ENCODE measurements at places on chromosomes 1 and 21.

DNA sequence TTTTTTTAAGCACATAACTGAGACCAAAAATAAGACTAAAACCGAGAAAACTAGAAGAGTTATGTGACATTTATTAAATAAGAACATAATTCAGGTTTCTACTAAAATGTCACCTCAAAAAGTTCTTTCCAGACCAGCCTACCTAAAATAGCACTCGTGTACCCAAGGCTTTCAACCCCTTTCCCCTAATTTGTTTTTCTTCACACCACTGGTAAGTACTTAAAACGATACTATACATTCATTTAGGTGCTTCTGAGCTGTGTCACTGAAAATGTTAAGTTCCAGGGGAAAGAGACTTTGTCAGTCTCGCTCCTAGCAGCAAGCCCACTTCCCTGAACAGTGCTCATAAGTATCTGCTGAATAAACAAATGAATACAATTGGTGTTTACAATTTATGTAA, 6.8 kb downstream of the RRAGC start:
- DNase-seq: peak; percentile 46

- DNase-seq: no peak
Observed at GRCh38 chr1:69497441-69498221, 70.1 kb upstream of the LRRC7 start.

DNA sequence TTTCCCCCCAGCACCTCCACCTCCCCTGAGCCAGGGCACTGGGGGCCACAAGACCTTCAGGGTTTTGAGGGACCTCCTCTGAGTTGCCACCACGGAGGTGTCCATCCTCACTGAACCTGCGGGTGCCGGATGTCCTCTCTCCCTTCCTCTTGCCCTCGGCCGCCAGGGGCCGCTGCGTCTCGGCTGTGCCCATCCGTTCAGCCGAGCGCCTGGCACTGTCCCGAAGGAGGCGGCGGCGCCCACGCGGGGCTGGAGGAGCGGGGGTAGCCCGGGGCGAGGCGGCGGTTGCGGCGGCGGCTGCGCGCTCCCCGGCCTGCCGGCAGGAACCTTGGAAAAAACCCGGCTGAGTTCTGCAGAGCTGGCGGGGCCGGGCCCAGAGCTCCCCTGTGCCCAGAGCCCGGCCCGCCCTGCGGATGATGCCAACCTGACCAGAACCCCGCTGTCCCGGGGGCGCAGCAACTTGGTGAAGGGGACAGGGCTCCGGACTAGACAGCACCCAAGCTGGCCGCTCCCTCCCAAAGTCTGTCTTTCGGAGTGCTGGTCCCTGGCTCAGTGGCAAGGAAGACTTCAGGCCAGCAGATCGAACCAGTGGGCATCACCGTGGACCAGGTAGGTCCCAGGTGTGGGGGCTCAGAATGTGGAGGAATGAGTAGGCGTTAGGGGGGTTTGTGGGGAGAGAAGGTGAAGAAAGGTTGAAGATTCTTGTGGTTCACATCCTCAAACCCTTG, 3.7 kb upstream of the PPM1J start:
- DNase-seq: peak; percentile 82

DNA sequence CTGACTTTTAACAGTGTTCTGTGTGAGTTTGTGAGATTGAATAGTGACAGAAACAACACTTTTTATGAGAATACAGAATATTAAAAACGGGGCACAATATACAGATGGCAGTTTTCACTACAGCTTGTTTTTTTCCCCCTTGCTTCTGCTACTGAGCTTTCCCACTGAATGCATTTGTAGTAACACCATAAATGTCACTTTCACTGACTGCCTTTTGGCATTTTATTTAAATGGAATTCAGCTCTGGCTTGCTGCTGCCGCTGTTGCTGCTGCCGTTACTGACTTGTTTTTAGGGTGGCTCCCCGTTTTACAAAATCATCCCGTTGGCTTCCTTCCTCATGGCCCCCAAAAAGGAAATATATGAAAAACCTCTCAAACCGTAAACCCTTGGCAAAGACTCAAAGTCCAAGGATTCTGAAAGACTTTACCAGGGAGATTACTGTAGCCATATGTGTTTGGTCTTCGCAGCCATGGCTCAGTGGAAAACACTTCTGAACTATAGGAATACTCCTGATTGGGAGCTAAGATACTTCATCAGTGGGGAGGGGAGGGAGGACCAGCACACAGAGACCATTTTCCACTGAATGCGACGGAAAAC, 151.0 kb downstream of the NUF2 start:
- DNase-seq: no peak

DNA sequence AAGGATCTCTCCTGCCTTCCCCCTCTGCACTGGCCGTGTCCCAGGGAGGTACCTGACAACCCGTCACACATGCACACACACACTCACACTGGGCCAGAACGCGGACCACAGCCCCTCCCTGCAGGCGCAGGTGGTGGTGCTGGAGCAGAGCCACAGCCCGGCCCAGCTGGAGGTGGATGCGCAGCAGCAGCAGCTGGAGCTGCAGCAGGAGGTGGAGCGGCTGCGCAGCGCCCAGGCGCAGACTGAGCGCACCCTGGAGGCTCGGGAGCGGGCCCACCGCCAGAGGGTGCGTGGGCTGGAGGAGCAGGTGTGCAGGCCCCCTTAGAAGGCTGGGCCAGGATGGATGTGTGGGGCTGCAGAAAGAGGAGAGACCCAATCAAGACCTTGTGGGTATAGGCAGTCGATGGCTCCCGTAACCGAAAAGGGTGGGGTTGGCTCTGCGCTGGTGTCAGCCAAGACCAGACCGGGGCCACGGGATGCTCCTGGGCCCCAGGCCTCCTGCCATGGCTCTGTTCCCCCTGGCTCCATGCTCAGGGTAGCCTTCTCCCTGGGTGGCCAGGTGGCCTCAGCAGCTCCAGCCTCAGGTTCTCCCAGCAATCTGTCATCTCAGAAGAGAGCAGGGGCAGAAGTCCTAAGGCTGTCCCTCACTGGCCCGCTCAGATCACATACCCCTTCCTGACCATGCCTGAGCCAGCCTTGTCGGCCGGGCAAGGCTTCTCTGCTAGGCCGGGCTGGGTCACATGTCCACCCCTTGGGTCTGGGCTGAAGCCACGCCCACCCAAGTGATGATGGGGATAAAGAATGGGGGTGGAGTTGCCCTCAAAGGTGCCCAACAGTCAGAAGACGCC, 8.9 kb downstream of the MFAP2 start:
- no peak for DNase-seq

DNA sequence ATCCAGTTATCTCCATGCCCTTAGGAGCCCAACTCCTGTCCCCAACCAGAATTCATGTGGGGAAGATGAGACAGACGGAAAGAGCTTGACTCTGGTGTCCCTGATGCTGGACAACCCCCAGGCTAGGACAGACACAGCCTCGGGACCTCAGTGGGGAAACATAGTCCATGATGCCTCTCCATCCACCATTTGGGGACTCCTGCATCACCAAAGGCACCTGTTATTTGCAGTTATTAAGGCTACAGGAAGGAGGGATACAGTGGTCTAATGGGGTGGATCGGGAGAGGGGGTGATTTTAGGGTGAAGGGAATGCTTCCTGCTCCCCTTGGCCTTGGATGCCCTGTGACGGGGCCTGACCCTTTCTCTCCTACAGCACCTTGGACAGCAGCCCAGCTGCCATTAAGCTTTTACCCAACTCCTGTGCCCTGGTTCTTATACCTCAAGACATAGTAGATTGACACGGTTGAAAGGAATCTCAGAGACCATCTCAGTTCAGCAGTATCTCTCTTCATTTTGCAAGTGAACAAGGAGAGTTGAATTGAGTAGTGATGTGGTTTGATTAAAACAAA, 111.6 kb downstream of the MATN1 start:
- DNase-seq: no peak

DNA sequence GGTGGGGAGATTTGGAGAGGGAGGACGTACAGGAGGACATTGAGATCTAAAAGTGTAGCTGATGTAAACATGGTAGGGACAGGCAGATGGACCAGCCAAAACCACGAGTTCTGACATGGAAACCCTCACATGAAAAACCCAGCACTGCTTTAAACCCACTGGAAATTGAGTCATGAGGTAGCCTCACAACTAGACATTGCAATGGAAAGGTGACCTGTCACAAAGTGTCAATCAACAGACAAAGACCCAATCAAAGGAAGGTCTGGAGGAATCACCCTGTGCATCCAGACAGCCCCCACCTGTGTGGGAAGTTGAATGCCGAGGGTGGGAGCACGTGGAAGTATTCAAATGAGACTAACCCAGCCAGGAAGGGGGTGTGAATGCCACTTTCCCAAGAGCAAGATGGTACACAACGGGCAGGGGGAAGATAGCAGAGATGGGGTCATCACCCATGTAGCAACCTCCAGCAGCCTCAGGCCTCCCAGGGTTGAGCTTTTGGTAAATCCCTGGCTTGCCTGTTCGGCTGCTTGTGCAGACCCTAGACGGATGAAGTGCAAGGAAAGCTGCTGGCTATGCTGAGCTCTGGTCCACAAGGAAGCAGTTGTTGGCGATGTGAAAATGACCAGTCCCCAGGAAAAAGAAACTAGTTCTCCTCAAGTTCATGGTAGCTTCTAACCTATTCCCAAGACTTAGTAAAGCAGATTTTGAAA, 5.6 kb downstream of the FCMR start:
- no peak for DNase-seq

- no peak for DNase-seq
Observed at GRCh38 chr21:39980241-39980820, 113.1 kb downstream of the PCP4 start.

DNA sequence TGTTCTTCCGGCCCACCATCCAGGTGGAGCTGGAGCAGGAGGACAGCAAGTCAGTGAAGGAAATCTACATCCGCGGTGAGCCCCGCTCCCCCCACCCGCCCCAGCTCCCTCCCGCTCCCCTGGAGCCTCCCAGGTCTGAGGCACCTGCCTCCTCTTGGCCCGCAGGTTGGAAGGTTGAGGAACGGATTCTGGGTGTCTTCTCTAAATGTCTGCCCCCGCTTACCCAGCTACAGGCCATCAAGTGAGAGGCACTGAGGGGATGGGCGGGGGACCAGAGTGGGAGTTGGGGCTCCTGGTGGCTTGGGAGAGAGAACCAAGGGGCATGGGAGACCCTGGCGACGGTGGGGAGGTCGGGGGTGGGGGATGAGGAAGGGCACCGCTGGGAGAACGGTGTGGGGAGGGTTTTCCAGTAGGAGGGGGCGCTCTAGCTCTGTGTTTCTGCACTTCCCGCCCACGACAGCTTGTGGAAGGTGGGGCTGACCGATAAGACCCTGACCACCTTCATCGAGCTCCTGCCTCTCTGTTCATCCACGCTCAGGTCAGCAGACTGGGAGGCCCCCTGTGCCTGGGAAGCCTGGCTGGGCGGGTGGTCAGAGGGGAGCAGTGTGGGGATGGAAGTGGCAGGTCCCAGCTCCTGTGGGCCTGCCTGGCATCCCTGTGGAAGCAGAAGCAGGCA, 4.2 kb downstream of the LRRC71 start:
- DNase-seq: no peak

DNA sequence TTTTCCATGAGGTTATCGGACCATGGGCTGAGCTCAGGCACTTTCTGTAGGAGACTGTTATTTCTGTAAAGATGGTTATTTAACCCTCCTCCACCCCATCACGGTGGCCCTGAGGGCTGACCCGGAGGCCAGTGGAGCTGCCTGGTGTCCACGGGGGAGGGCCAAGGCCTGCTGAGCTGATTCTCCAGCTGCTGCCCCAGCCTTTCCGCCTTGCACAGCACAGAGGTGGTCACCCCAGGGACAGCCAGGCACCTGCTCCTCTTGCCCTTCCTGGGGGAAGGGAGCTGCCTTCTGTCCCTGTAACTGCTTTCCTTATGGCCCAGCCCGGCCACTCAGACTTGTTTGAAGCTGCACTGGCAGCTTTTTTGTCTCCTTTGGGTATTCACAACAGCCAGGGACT, 2.6 kb upstream of the CCDC28B start:
- DNase-seq: no peak

- no peak for DNase-seq
Observed at GRCh38 chr1:232238009-232238408, 391.9 kb downstream of the SIPA1L2 start.

DNA sequence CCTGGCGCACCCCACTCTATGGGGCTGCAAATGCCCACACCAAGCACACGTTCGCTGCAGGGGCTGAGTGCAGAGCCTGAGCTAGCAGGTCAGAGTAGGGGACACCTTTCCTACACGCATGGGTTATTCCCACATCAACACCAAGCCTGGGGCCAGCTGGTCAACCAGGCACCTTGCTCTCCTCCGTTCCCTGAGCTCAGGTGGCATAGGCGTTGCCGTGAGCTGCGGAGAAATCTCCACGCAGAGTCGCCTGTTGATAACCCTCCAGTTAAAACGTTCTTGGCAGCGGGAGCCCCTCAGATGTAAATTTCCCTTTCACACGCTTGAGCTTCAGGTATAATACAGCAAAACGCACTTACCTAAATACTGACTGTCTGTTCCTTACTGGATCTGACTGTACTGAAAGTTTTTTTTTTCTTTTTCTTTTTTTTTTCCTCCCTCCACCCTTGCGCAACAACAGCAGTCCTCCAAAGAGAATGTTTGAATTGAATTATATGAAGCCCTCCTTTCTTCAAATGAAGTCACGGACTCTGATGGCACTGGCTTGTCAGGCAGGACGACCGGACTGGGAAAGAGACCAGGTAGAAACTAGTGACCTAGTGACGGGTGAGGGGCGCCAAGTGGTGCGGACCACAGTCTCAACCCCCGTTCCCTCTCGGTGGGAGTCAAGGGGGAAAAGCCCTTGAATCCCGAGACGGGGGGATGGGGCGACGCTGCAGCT, 2.1 kb downstream of the BRINP3 start:
- no peak for DNase-seq

- DNase-seq: no peak
Observed at GRCh38 chr1:188949701-188950100, 1528.0 kb downstream of the BRINP3 start.

DNA sequence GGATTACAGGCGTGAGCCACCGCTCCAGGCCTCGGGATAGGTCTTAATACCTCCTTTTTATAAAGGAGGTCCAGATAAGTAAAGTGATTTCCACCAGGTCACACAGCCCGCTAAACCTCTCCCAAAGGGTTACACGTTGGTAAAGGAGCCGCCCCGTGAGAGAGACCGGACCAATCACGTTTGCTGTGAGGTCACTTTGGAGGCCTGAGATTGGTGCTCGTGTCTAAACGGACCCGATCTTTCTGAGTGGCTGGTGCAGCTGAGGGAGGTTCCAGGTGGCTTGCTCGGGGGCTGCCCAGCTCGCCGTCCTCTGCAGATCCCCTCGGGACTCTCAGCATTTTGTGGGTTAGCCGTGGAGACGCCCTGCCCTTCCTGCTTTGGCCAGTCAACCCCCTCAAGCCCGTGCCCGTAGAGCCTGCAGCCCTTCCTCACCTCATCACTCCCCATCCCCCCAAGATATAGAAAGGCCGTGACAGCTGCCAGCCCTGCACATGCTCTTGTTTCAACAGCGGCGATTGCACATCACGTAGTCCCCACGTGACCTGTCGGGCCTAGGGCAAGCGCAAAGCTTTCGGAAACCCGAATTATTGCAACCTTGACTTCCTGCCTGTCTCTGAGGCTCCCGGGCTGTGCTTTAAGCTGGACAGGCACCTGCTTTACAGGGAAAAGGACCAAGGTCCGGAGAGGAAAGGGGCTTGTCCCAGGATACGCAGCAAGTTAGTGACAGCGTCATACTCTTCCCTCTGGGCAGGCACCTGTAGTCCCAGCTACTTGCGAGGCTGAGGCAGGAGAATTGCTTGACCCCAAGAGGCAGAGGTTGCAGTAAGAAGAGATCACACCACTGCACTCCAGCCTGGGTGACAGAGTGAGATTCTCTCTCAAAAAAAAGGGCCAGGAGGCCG, 5.0 kb upstream of the COA7 start:
- peak; percentile 89 for DNase-seq

GRCh38 chr1:101205457-101205856, 31.4 kb upstream of the S1PR1 start:
- DNase-seq: no peak
